ENCODE measurements at places on chromosomes 5 and 9. TPM values are rescaled to one million over a fixed set of nuclear protein-coding genes. Genes with fewer than 3 reads are reported as not detected.

DNA sequence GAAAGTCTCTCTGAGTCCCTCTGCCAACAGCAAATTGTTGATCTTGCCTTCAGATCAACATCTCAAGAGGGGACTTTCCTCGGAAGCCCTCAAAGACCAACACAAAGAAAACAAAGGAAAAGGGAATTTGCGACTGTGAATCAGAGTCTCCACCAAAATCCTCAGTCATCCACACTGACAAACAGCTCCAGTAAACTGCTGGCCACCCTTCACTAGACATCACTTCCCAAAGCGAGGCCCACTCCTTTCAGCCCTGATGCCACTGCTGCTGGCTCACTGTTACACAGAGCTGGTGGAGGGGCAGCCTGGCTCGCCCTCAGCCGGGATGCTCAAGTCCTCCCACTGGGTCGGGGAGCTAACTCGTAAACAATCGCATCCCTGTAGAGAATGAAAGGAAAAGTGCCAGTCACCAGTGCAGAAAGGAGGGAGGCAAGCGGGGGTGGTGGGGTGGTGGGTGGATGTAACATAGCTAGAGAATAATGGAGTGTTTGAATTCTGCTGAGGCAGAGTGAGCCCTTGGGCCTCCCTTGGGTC lies 1.3 kb downstream of the FGF1 start:
- H3K4me1 ChIP-seq = peaks cover 19% of the 10 kb centered on the region
- H3K27me3 ChIP-seq = peaks cover 10% of the 10 kb centered on the region
- H3K27ac ChIP-seq = no peak overlapping the region

DNA sequence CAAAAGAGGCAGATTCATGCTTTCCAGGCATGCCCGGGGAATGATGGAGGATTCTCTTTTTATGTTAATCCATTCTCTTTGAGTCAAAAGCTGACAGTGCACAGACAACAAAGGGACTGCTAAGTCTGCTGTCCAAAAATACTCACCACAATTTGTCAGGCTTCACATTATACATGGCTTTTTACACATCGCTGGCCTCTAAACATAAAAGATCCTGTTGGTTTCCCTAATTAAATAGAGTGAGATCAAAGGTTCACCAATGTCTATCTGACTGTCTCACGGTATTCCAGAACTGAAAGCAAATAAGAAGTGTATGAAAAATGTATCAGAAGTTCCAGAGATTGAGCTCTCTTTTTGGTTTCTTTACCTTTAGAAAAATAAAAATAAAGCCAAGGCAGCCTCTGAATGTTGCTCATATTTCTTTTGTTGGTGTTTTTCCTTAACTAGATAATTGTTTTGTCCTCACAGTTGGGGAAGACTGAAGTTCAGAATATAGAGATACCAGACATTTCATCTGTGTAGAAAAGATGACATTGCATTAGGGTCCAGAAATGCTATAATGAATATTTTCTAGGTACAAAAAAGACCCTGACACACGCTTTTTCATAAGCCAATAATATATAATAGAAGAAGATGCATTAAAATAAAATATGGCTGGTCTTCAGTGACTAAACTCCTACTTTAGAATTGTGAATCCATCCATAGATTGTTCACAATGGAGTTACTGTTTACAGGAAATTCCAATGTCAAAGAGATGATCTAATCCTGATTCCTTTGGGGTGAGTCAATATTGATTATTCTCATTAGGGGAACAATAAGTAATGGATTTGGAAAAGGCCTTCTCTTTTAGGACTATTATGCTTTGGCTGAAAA lies 688.2 kb upstream of the CDH6 start:
- no peaks in the 10 kb centered on the region for H3K36me3 ChIP-seq
- H3K4me3 ChIP-seq = no peak overlapping the region

The AMBP gene
- total RNA-seq = not detected

The PCDHB15 gene
- total RNA-seq = 1.4 TPM

GRCh38 chr9:126411225-126411947 lies 84.8 kb downstream of the MVB12B start:
- peaks cover 2% of the 10 kb centered on the region for H3K27me3 ChIP-seq
- peaks cover 19% of the 10 kb centered on the region for H3K4me1 ChIP-seq
- no peak for DNase-seq
- H3K36me3 ChIP-seq = no peaks in the 10 kb centered on the region
- H3K4me3 ChIP-seq = no peak overlapping the region

DNA sequence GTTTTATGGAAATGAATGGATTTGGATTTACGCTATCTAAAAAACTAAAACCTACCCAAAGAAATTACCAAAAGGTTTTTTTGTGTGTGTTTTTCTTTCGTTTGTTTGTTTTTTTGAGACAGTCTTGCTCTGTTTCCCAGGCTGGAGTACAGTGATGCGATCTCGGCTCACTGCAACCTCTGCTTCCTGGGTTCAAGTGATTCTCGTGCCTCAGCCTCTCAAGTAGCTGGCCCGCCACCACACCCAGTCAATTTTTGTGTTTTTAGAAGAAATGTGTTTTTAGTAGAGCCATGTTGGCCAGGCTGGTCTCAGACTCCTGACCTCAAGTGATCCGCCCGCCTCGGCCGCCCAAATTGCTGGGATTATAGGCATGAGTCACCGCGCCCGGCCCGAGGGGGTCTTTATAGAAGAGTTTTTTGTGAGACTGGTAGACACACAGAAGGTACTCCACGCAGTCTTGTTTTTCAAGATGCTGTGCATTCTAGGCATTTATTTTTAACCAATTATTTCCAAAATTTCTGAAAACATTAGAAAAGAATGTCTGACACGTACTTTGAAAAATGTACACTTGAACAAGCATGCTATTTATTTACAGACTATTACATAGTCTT lies 75.7 kb downstream of the NR6A1 start:
- peak overlapping the region; percentile 77 for H3K4me3 ChIP-seq
- peaks cover 28% of the 10 kb centered on the region for H3K36me3 ChIP-seq
- H3K27ac ChIP-seq = peak overlapping the region; percentile 95
- peaks cover 76% of the 10 kb centered on the region for H3K4me1 ChIP-seq
- DNase-seq = peak; percentile 79

DNA sequence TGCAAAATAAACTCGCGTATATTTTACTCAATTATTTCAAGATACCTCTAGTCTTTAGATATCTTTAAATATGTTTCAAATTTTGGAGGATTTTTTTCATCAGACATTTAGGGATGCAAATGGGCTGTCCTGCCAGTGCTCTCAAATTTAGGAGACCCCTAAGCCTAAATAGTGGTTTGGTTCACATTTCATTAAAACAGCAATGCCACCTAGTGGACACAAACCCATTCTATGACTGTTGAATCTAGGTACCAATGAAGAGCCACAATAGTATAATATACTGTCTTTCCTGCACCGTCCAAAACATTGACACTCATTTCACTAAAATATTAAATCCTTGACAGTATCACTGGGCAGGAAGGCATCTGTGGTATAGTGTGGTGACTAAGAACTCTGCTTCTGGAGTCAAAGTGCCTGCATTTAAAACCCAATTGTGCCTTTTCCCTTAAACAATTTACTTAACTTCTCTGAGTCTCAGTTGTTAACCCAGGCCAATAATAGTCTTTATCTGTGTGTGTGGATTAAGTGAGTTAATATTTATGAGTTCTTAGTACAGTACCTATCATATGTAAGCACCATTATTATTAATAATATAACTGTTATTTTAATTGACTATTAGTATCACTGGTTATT lies 148.0 kb downstream of the RORB start:
- H3K4me3 ChIP-seq = no peak overlapping the region
- peak; percentile 3 for DNase-seq
- H3K36me3 ChIP-seq = no peaks in the 10 kb centered on the region

The ASS1 gene
- total RNA-seq = 52.9 TPM

The HRH2 gene
- total RNA-seq = not detected

DNA sequence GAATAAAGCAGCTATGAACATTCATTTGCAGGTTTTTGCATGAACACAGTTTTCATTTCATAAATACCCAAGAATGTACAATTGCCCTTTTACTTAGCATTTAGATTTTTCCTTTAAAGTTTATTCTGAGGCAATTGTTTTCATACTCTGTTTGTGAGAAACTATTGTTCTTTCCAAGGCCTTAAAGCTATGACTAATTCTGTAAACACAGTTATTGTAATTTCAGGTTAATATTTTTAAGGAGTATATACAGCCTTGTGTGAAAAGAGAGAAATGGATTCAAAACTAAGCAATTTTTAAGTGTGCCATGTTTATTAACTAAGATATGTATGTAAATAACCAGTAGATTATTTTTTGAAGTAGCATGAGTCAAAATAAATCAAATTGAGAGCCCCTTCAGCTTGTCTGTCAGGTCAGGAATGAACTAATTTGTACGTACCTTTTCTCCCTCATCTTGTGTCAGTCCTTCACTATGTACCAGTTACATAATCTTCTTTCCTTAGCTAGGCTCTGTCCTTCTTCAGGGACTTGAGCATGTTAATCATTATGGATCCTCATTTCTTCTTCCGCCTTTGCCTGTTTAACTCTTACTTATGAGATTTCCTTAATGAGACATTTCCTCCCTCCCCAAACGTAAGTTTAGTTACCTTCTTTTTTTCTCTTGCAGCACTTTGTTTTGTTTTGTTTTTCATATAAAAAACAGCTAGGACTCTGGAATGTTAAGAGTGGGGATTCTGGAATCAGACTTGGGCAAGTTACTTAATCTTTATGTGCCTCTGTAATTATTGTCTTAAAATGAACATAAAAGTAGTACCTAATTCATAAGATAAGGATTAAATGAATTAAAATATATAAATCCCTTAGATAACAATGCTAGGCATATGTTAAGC lies 63.6 kb downstream of the NIPBL start:
- peaks cover 6% of the 10 kb centered on the region for H3K36me3 ChIP-seq
- H3K4me3 ChIP-seq = no peak overlapping the region
- H3K27ac ChIP-seq = peak overlapping the region; percentile 20
- peaks cover 60% of the 10 kb centered on the region for H3K4me1 ChIP-seq

GRCh38 chr5:57495285-57496086 lies 12.9 kb upstream of the ACTBL2 start:
- no peaks in the 10 kb centered on the region for H3K27me3 ChIP-seq
- DNase-seq = no peak
- peaks cover 54% of the 10 kb centered on the region for H3K4me1 ChIP-seq
- H3K4me3 ChIP-seq = no peak overlapping the region
- 0 out of 2 replicates have a peak, but pooled peaks cover 4% of the 10 kb centered on the region for H3K36me3 ChIP-seq
- H3K27ac ChIP-seq = peak overlapping the region; percentile 88

DNA sequence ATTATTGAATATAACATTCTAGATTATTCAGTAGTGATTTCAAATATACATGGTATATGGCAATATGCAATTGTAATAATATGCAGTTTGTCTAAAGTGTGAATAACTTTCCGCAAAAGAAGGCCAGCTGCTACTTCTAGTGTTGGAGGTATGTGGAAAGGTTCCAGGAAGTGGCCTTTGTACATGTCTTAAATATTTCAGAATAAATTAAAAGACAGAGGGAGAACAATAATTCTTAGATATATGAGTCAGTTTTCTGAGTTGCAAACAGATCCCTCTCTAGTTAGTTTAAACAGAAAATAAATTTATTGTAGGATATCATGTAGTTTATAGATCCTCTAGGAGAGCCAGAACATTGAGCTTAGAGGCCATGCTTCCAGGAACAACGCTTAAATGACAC lies 210.8 kb upstream of the ELL2 start:
- H3K4me3 ChIP-seq = peak overlapping the region; percentile 1
- no peaks in the 10 kb centered on the region for H3K27me3 ChIP-seq
- peak overlapping the region; percentile 9 for H3K27ac ChIP-seq

The CER1 gene
- total RNA-seq = not detected

All from HFFc6 (cell line).